ENCODE measurements at places on chromosomes 6 and 20. TPM values are rescaled to one million over a fixed set of nuclear protein-coding genes. Genes with fewer than 3 reads are reported as not detected.
A peak's percentile ranks its signal among the peaks of the same experiment; 100 is the strongest.

PNPLA1 gene
- 0.19 TPM for total RNA-seq

GRCh38 chr6:71395731-71396409, 107.3 kb downstream of the OGFRL1 start:
- peaks cover 73% of the 10 kb centered on the region for H3K4me1 ChIP-seq
- H3K27me3 ChIP-seq: no peaks in the 10 kb centered on the region
- no peak for DNase-seq

LPIN3 gene
- total RNA-seq: 23.5 TPM

DNA sequence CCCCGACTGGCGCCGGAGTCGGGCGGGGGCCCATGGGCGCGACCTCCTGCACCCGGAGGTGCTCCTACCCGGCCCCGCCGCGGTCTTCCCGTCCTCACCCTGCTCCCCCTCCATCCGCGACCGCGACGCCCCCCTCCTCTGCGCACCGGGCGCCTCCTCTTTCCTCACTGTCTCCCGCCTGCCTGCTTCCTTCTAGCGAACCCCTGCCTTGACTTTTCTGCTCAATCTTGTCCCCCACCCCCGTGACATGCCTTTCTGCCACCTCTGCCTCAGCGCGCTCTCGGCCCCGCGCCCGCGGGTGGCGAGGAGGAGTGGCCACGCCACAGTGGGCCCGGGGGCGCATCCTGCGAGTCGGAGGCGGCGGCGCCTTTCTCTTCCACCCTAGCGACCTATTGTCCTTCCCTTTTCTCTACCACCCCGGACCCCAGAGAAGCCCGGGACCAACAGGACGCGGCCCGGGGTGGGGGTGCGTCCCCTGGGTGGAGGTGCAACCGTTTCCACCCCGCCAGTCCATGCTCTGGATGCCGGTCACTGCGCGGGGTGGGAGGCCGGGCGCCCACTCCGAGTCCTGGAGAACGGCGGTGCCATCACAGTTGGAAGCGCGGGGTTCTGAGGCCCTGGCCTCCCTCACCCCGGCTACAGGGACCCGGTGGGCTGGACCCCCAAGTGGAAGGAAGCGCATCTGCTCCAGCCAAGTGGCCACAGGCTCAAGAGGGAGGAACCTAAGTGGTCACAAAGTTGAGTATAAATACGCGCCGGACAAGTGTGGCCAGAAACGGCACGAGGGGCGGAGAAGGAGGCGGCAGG, 2.0 kb downstream of the PDE10A start:
- peaks cover 55% of the 10 kb centered on the region for H3K36me3 ChIP-seq
- no peaks in the 10 kb centered on the region for H3K27me3 ChIP-seq
- DNase-seq: peak; percentile 22
- peak overlapping the region; percentile 100 for H3K4me3 ChIP-seq
- peaks cover 31% of the 10 kb centered on the region for H3K4me1 ChIP-seq

- no peaks in the 10 kb centered on the region for H3K27me3 ChIP-seq
- no peak for DNase-seq
- H3K27ac ChIP-seq: no peak overlapping the region
- no peaks in the 10 kb centered on the region for H3K4me1 ChIP-seq
- H3K36me3 ChIP-seq: no peaks in the 10 kb centered on the region
- H3K4me3 ChIP-seq: no peak overlapping the region
These were observed 111.1 kb upstream of the SASH1 start for GRCh38 chr6:148231572-148231971.

DNA sequence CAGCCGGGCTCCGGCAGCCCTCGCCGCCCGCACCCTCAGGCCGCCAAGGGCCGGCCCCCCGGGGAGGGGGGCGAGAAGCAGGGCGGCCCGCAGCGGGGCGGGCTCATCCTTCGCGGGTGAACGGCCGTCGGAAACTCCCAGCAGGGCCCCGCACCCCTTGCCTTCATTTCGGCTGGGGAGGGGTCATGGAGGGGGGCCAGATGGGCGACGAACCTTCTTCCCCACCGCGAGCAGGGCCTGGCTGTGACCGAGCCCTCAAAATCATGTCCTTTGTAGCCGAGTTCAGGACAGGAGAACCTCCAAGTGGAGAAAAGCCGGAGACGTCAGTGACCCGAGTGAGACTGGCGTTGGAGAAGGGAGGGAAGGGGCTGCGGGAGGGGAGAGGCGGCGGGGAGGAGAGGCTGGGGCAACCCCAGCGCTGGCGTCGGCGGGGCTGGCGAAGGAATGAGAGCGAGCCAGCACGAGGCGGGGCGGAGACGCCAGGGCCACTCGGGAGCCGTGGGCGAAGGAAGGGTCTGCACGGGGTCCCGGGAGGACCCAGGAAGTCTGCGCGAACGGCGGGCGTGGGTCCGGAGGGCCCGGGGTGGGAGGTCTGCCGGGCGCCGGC, 571 bp upstream of the FOXC1 start:
- peaks cover 12% of the 10 kb centered on the region for H3K27me3 ChIP-seq
- H3K27ac ChIP-seq: peak overlapping the region; percentile 45

TSHZ2 gene
- not detected for total RNA-seq

GRCh38 chr6:33708516-33709204, 2.8 kb downstream of the UQCC2 start:
- H3K4me1 ChIP-seq: peaks cover 32% of the 10 kb centered on the region
- no peak for DNase-seq
- no peak overlapping the region for H3K27ac ChIP-seq
- H3K36me3 ChIP-seq: peaks cover 59% of the 10 kb centered on the region
- H3K27me3 ChIP-seq: no peaks in the 10 kb centered on the region
- H3K4me3 ChIP-seq: no peak overlapping the region

- no peaks in the 10 kb centered on the region for H3K4me1 ChIP-seq
- no peak overlapping the region for H3K4me3 ChIP-seq
- no peak for DNase-seq
- peaks cover 85% of the 10 kb centered on the region for H3K27me3 ChIP-seq
These were observed 11.9 kb downstream of the VSTM2L start for GRCh38 chr20:37914672-37915433.

SLC22A7 gene
- total RNA-seq: not detected

RBPJL gene
- not detected for total RNA-seq
